CD4-positive, CD25-positive, alpha-beta regulatory T cell (primary cell): ENCODE measurements at places on chromosomes 16 and 17. TPM values are rescaled to one million over a fixed set of nuclear protein-coding genes. Genes with fewer than 3 reads are reported as not detected.

Gene CRHR1
- not detected for polyA plus RNA-seq

Gene SCARF1
- not detected for polyA plus RNA-seq

Gene NPIPB6
- polyA plus RNA-seq: 0.13 TPM

Gene TMEM231
- 1.7 TPM for polyA plus RNA-seq

Gene TP53TG3C
- polyA plus RNA-seq: not detected

Gene HIRIP3
- polyA plus RNA-seq: 15.0 TPM

Gene GDPD3
- 0.28 TPM for polyA plus RNA-seq

Gene CACNG3
- polyA plus RNA-seq: not detected

Gene GJC1
- polyA plus RNA-seq: not detected

Gene NHLRC4
- polyA plus RNA-seq: 5.6 TPM

Gene FOXC2
- polyA plus RNA-seq: not detected
